ENCODE measurements at places on chromosomes 12 and 14.

DNA sequence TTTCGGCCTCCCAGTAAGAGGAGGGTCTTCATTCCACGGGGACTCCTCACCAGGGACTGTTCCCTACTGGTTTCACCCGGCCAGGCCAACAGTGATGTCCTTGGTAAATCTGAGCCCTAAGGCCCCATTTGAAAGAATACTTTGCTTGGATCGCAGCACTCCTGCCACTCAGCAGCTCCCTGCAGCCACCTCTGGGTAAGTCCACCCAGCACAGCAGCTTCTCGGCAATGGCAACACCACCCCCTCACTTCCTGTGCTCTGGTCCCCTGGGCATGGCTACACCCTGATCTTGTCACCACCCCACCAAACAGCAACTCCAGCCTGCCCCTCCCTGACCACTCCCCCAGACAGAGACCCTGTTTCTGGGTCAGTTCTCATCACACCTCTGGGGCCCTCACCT is 100.3 kb downstream of the SETD3 start:
- peak; percentile 12 for DNase-seq

DNA sequence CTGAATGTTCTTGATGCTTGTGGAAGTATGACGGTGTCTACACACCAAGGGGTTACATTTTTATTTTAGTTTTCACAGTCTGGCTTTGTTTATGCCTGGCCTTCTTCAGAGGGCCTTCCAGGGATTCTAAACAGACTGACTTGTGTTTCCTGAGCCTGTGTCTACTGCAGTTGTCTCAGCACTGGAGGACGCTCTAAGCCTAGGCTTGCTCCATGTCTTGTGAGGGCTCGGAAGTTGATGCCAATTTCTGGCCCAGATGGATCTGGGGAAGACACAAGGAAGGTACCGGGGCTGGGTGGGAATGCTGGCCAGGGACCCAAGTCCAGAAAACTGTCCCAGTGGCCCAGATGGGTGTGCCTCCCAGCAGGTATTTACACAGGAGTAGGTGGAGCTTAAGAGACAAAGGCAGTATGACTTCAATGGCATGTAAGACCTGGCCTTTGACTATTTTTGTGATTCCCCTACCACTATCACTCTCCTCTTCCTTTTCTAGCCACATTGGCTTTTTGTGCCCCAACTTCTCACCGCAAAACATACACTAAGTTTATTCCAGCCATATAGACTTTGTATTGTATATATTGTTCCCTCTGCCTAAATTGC is 56.9 kb downstream of the GPR137C start:
- no peak for DNase-seq

DNA sequence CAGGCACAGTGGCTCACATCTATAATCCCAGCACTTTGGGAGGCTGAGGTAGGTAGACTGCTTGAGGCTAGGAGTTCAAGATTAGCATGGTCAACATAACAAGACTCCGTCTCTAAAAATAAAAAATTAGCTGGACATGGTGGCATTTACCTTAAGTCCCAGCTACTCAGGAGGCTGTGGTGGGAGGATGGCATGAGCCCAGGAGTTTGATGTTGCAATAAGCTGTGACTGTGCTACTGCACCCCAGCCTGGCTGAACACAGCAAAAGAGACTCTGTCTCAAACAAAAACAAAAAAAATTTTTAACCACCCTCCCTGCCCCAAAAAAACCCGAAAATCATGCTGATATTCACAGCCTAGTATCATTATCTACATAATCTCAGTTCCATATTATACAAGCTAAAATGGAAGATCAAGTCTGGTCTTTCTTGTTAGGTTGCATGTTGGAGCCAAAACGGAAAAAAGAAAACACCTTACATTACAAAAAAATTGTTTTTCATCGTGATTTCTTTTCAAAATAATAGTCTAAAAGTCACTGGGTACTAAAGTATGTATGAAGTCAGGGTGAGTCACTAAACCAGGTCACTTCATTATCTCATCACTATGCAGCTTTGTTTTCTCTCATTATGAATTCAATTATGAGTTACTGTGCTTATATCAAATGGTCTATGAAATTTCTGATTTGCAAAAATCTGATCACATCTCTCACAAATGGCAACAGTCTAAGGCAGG is 13.8 kb downstream of the GXYLT1 start:
- DNase-seq = no peak

DNA sequence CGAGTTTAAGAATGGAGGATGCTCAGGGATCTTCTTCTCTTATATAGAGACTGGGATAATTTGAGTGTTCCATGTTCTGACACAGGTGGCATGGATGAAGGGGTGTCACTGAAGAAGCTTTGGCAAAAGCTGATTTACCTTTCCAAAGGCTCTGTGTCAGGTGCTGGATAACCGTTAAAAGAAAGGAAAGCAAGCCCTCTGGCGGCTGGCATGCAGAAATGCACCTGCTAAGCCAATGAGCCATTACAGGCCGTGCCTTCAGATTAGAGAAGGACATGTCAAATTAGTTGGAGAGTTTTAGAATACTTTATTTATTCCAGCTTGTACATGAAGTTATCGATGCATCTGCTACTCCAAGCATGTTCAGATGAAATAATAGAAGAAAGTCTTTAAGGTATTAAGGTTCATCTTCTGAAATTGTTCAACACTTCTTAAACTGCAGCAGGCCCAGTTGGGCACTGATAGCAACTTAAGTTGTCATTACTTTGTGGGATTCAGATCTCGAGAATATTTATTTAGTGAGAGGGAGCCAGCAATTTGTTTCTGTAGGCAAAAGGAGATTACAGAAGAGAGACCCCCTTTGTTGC is 678.2 kb downstream of the NRXN3 start:
- DNase-seq = peak; percentile 6

DNA sequence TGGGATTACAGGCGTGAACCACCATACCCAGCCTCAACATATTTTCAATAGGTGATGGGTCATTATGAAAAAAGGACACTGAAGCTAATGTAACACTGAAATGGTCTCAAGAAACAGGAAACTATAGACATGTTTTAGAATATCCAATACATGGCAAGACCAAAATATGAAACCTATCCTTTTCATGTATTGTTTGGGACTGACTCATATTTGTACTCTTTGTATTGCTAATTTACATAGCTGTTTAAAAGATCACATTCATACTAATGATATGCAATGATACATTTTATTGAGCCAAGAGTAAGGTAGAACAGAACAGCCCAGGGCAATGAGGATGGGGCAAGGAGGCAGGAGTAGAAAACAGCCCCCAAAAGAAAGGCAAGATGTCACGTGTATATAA is 32.6 kb downstream of the RESF1 start:
- peak; percentile 26 for DNase-seq

DNA sequence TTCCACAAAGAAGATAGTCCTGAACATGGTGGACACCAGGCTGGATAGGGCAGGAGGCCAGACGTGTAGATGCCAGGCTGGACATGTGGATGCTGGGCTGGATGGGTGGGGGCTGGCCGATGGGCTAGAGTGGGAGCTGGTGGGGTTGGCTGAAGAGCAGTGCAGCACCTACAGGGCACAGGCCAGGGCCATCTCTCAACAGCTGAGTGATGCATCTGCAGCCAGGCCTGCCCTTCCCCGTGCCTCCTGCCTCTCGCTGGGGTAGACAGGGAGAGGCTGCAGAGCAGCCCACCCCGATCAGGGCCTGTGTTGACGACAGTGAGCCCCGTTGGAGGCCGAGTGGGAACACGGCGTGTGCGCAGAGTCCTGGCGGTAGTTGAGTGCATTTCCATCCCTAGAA is 39.3 kb downstream of the EP400 start:
- no peak for DNase-seq

GRCh38 chr12:27237790-27238771 is 6.0 kb upstream of the STK38L start:
- no peak for DNase-seq

DNA sequence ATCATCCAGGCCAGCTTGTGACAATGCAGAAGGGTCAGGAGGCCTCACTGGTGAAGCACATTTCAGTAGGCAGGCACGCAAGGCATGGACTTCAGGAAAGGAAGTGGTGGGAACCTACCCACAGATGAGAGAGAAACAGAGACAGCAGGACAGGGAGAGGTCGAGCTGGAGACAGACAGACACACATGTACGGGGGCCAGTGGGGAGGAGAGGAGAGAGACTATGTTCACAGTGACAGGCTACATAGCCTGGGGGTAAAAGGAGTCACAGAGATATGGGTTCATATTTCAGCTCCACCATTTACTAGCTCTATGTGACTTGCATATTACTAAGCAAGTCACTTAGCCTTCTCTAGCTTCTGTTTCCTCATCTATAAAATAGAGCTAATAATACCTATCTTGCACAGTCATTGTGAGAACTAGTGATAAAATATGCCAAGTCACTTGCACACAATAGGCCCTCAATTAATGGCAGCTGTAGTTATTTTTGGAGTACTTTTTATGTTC is 91.1 kb upstream of the FUT8 start:
- DNase-seq = peak; percentile 50

DNA sequence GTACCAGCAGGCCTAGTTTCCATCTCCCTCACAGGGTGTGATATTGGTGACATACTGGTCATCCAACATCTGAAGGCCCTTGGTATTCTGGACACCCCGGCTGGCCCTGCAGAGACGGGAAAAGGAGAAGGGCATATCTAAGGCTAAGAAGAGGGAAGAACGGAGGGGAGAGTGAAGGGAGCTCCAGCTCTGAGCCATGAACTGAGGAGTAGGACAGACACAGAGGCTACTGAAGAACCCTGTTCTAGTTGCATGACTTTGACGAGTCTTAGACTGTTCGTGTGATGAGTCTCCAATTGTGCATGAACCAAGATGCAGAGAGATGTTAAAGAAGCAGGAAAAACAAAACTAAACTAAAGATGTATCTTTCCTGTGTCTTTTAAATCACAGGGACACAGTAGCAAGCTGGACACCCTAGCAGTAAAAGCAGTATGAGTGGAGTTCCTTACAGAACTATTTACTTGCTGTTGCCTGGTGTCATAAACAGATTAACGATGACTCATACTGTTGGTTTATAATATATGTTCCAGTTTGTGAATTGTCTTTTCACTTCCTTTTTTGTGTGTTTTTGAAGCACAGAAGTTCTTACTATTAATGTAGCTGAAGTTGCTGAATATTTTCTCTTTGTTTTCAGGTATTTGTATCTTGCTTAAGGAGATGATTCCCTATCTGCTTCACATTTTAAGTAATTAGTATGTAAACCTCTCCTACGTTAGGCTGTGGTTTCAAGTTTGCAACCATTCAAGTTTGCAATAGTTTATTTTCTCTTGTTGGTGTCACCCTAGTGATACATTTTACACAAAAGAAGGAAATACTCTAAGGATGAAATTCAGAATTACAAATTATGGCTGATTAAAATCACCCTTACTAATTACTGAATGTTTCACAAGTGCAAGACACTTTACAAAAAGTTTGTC is 15.7 kb downstream of the FAR2 start:
- no peak for DNase-seq

DNA sequence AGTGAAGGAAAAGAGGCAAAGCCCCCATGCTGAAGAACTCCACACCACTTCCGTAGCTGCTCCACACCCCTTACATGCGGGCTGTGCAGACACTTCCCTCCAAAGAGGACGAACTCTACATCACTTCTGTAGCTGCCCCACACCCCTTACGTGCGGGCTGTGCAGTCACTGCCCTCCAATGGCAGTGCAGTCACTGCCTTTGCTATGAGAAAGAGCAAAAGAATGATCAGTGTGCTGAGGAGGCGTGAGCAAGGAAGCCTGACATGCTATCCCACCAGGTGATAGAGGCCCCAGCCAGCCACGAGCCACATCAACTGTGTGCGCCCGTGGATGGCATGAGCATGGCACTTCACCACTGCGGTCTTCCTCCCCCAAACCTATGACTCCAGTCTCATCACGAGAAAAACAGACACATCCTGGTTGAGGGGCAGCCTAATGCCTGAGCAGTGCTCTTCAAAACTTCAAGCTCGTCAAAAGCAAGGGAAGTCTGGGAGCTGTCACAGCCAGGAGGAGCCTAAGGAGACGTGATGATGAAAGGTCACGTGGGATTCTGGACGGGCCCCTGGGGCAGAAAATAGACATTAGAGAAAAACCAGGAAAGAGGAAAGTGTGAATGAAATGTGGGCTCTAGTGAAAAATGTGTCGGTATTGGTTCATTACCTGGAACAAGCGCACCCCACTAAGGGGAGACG is 60.8 kb upstream of the C14orf180 start:
- no peak for DNase-seq

DNA sequence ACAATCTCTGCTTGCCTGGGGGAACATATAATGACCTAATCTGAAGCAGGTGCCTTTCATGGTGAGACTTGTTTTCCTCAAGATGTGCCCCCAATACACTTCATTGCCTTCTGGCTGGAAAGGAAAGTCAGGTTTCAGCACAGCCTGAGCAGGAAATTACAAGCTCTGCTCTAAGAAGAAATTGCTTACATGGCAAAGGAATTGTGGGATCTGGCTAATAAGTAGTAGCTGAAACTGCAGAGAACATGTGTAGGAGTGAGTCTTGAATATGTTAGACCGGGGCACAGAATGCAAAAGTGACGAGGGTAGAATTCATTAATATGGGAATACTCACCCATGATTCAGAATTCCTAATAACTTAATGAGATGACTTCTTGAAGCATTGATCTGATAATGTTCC is 6.3 kb upstream of the CFAP54 start:
- no peak for DNase-seq

GRCh38 chr14:96281486-96281885 is 25.5 kb downstream of the BDKRB1 start:
- DNase-seq = no peak

GRCh38 chr14:68174446-68174845 is 354.9 kb downstream of the RAD51B start:
- no peak for DNase-seq

GRCh38 chr14:29906256-29906870 is 21.3 kb downstream of the PRKD1 start:
- DNase-seq = no peak

- no peak for DNase-seq
Measured at GRCh38 chr12:128807161-128807724, 16.5 kb downstream of the SLC15A4 start.

DNA sequence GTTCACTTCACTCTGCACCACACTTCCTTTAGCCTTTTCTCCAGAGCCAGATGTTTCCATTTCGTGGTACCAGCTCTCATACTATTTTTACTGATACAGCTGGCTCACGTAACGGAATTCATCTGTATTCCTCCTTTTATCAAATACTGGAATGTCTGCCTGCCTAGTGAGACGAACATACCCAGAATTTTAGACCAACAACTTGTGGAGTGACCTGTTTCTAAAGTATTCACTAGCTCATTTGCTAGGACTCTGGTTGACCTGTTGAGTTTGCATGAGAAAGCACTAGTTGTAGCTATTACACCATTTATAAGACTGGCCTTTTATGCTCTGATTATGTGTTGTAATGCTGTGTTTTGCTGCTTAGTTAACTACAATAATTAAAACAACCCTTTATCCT is 22.6 kb downstream of the KCNA5 start:
- DNase-seq = no peak

DNA sequence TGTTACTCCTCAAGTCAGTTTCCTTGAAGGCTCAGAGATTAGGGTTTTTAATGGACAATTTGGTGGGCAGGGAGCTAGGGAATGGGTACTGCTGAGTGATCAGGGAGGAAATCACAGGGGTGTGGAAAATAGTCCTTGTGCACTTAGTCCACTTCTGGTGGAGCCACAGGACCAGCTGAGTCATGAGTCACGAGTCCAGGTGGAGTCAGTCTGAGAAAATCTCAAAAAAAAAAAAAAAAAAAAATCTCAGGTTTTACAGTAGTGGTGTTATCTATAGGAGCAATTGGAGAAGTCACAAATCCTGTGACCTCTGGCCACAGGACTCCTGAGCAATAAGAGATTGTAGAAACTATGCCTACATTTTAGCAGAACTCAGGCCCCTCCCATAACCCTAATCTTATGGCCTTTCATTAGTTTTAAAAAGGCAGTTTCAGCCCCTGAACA is 28.2 kb upstream of the AMN1 start:
- DNase-seq = no peak
